B cell (primary cell): ENCODE measurements at places on chromosomes 13 and 19.
A peak's percentile ranks its signal among the peaks of the same experiment; 100 is the strongest.

DNA sequence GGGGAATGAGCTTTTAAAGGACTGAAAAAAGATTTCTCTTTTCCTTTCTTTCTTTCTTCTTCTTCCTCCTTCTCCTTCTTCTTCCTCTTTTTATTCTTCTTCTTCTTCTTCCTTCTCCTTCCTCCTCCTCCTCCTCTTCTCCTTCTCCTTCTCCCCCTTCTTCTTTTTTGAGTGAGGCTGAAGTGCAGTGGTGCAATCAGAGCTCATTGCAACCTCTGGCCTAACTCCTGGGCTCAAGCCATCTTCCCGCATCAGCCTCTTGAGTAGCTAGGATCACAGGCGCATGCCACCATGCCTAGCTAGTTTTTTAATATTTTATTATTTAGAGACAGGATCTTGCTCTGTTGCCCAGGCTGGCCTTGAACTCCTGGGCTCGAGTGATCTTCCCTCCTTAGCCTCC is 120.9 kb upstream of the KL start:
- DNase-seq, result no peak

DNA sequence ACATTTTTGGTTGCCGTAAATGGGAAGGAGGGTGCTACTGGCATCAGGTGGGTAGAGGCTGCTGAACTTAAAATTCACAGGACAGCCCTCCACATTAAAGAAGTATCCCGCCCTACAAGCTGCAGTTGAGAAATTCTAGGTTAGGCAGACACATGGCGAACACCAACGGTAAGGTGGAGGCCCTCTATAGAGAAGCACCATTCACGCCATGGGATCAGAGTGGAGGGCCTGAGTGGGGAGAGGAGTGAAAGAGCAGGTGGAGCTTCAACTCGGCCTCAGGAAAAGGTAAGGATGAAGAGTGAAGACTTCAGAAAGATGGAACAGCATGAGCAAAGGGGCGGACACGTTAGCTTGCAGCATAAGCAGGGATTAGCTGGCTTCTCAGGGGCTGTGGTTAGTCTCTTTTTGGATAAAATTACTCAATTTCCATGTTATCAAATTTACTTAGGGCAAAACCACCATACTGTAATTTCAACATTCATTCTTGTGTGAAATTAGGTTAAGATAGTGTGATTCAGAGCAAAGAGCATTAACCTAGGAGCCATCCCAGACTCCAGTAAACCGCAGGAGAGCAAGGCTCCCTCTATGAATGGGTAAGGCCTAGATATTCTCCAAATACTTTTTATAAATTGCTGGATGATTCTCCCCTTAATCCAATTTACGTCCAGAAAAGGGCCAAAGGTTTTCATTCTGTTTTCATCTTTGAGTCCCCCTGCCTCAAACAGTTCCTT is 1.2 kb downstream of the EEF1AKMT1 start:
- peak; percentile 10 for DNase-seq

DNA sequence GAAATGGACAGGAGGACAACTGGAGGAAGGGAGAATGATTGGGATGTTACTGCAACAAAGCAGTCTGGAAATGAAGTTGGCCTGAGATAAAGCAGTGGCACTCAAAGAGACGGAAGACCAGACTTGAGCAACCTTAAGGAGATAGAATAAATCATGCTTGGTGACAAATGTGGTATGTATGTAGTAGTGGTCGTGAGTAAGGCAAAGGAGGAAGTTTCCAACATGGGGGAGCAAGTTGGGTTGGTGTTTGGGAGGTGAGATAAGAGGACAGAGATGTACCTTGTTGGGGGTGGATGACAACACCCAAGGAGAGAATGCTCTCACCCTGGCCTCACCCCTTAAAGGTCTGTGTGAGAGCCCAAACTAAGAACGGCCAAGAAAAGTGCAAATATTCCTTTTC is 420.5 kb downstream of the DIAPH3 start:
- DNase-seq, result no peak

DNA sequence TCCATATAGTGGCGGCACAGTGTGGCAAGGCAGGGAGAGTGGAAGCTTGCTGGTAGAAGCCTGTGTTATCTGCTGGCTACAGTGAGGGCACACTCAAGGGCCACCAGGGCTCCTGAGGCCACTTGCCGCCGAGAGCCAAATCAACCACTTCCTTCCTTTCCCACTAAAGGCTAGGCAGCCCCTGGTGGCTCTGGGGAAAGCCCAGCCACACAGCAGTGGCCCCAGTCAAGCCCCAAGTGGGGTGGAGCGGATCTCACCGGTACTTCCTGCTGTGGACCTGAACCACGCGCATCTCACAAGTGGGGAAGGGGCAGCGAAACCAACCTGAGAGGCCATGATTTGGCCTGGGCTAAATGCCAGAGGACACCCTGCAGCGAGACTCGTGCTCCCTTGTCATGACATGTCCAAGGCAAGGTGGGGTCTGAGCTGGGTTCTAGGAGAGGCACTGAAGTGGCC is 21.9 kb upstream of the SLC35E1 start:
- peak; percentile 73 for DNase-seq

- no peak for DNase-seq
Observed at GRCh38 chr13:111251646-111252445, 68.6 kb upstream of the TEX29 start.
